Activated effector memory CD4-positive, alpha-beta T cell treated with Interleukin-2 at 50 U/mL for 16 hours (primary cell): ENCODE measurements at places on chromosomes 5 and 9.

DNA sequence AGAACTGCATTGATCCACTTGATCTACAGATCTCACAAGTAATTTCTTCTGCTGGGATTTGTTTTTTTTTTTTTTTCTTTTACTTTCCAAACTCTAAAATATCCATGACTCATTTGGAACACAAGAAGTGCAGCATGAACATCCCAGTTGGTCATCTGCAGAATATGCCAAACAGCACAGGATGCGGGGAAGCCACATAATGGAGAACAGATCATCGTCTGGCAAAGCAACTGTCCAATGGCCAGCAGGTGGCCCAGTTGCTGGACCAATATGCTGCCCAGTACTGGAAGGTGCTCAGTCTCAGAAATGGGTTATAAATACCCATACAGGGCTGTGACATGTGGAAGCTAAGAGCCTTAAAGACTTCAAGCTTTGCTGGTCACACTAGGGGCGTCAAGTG is 221.3 kb upstream of the TAS2R1 start:
- no peak for DNase-seq

- DNase-seq = no peak
Observed at GRCh38 chr9:71764891-71765290, 3.4 kb downstream of the CEMIP2 start.

DNA sequence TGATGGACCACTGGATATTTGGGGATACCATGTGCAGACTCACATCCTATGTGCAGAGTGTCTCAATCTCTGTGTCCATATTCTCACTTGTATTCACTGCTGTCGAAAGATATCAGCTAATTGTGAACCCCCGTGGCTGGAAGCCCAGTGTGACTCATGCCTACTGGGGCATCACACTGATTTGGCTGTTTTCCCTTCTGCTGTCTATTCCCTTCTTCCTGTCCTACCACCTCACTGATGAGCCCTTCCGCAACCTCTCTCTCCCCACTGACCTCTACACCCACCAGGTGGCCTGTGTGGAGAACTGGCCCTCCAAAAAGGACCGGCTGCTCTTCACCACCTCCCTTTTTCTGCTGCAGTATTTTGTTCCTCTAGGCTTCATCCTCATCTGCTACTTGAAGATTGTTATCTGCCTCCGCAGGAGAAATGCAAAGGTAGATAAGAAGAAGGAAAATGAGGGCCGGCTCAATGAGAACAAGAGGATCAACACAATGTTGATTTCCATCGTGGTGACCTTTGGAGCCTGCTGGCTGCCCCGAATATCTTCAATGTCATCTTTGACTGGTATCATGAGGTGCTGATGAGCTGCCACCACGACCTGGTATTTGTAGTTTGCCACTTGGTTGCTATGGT is 54.5 kb upstream of the HNRNPA0 start:
- DNase-seq = no peak

- peak; percentile 75 for DNase-seq
Observed at GRCh38 chr5:127517480-127518318, at the start of gene PRRC1. Gene PRRC1, plus strand, starts transcription at chr5:127517640. Its CDS starts 5,840 bp downstream, at chr5:127523480.

- DNase-seq = no peak
Observed at GRCh38 chr9:76996700-76997099, 22.8 kb upstream of the FOXB2 start.

GRCh38 chr5:103942587-103943186 is 380.1 kb upstream of the NUDT12 start:
- DNase-seq = no peak

- DNase-seq = no peak
Observed at GRCh38 chr5:14663734-14664269, 716 bp upstream of the OTULIN start.

DNA sequence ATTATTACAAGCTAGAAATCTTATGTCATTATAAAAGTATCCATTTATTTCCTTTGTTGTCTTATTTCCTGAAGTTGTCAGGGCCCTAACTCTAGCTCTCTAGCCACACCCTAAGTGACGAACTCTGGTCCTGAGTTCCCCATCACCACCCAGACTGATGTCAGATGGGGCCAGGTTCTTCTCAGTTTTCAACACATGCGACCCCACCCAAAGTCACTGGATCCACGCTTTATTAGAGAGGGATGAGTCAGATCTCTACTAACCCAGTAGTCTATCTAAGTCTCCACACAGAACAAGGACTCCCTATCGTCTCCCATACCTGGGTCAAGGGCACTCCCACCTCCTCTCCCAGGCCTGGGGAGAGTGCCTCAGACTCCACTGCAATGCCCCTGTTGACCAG is 6.8 kb upstream of the FEM1C start:
- no peak for DNase-seq

DNA sequence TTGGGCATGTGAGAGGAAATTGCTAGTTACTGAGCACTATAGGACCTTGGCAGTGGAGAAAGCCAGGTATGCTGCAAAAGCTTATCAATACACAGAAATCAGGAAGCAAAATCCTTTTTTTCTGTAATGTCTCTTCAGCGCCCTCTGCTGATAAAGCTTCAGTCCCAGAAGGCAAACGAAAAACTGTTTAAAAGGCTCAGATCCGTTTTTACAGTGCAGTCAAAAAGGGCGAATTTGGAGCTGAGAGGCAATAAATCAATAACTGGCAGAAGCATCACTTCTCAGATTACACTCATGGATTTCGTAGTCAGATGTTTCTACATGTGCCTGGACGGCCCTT is 1.1 kb upstream of the MAN2A1 start:
- DNase-seq = no peak

DNA sequence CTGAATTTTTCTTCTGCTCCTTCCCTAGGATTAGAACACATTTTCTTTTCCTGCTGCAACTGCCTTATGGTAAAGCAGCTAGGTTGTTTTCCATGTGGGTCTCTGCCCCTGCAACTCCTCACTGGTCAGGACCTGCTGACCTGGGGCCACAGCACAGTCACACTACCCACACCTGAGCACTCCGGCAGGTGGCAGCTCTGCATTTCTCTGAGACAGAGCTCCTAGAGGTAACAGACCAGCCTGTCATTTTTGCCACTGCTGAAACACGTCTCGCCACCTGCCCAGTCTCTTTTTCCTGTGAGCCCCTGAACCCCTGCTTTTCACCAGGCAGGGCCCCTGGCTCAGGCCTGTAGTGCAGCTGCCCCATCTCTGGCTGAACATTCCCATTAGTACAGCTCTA is 609.6 kb downstream of the HINT1 start:
- DNase-seq = no peak

DNA sequence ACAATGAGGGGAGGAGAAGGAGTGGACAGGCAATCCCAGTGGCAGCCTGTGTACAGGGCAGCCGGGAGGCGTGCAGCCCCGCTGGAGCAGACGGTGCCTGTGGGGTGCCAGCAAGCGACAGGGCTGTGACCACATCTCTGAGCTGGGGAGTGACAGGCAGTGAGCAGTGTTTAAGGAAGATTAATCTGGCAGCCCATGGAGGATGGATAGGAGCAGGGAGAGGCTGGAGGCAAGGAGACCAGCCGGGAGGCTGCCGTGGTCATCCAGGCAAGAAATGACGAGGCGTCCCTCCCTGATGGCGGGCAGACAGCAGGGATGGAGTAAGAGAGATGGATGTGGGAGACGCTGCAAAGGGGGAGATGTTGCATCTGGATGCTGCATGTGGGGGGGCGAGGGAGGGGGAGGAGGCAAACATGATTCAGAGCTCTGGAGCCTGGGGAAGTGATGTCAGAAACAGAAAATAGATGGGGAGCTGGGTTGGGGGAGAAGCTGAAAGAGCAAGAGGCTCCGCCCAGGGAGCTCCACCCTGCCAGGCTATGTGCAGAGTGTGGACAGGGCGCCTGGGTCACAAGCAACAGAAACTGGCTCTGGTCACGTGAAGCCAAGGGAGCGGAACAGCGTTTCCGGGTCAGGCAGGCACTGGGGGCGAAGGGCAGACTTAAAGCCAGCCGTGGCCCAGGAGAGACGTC is 12.6 kb downstream of the UNC5A start:
- no peak for DNase-seq

- DNase-seq = no peak
Observed at GRCh38 chr9:23812673-23813072, 13.4 kb downstream of the ELAVL2 start.

DNA sequence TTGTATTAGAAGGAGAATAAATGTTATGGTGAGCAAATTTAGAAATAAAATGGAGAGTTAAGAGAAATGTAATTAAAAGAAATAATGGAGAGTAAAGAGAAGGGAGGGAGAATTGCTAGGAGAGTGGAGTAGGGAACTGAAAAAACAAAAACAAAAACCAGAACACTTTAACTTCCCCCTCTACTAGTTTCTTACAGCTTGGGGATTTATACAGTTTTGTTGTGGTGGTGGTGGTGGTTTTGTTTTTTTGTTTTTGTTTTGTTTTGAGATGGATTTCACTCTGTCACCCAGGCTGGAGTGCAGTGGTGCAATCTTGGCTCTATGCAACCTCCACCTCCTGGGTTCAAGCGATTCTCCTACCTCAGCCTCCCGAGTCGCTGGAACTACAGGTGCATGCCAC is 322.4 kb downstream of the TMEM167A start:
- no peak for DNase-seq

DNA sequence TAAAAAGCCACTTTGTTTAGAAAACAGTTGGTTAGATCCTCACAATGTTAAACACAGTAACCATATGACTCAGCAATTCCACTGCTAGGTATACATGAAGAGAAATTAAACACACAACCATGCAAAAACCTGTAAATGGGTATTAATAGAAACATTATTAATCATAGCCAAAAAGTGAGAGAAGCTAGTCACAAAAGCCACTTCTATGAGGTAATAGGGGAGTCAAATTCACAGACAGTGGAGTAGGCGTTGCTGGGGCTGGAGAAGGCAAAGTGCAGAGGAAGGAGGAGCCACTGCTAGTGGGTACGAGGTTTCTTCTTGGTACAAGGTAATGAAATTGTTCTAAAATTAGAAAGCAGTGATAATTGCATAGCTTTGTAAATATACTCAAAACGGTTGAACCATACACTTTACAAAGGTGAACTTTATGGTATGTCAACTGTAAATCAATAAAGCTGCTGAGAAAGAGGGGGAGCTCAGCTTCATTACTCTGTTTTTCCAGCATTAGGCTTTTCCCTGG is 364.4 kb downstream of the GADD45G start:
- DNase-seq = no peak

DNA sequence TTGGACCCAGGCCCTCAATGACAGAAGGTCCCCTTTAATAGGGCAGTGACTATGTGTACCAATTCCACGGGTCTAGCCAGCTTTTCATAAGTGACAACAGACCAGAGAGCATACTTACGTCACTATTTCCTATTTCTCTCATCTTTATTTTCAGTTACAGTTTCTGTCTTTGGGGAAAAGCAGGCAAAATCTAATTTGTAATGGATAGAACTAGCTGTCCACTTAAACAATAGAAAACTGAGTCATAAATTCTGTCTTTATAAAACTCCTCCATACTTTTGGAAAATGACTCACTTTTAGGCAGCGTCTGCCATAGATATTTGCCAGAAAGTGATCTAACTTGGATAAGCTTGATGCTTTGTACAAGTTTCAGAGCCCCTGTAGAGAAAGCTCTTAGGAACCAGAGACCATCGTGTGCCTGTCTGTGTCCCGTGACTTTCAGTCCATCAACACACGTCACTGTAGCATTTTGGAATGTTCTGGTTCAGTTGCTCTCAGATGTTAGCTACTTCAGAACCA is 101.9 kb downstream of the F2RL2 start:
- no peak for DNase-seq
